ENCODE measurements at places on chromosomes 16 and 17. TPM values are rescaled to one million over a fixed set of nuclear protein-coding genes. Genes with fewer than 3 reads are reported as not detected.

DNA sequence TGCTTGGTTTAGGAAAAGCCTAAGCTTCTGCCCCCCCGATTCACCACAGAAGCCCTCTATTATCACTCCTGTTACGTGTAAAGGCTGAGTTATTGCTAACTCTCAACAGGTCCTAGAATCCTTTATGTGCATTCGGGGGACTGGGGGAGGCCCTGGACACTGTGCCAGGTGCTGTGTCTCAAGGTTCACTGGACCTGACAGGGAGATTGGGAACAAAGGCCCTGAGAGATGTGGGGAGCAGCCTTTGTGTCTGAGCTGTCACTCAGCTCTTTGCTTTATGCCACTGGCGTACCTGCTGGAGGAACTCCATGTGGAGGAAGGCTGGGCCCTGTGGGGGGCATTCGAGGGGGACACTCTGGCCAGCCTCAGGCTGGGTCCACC lies 65.9 kb downstream of the METRNL start:
- no peaks in the 10 kb centered on the region for H3K36me3 ChIP-seq
- H3K27me3 ChIP-seq, result peaks cover 2% of the 10 kb centered on the region
- DNase-seq, result no peak

DNA sequence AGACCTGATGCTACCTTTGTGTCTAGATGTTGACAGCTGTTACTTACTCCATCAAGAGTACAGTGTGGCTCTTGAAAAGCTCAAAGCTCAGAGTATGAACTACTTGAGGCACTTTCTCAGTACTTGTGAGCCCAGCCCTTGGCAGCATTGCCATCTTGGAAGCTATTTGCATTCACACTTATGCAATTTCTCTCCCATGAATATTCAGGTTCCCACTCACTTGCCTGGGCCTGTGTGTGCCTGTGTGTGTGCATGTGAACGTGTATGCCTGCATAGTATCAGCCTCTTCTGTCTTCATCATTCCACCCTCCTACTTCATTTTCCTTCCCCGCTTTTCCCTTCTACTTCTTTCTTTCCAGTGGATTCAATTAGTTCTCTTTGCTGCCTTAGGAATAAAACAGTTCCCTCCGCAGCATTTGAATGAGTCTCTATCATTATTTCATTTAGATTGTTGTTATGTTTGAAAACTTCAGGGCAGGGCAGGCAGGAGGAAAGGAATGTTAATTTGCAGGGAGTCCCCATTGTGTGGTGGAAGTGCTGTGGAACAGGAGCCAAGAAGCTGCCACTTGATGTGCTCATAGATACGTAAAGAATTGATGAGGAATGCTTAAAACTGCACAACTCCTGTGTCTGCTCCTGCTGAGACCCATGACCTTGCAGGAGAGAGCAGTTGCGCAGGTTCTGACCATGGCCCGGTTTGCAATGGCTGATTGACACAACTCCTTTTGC lies 58.9 kb downstream of the HS3ST4 start:
- H3K4me3 ChIP-seq, result no peak overlapping the region
- no peak for DNase-seq
- H3K27me3 ChIP-seq, result no peaks in the 10 kb centered on the region
- no peak overlapping the region for H3K27ac ChIP-seq

DNA sequence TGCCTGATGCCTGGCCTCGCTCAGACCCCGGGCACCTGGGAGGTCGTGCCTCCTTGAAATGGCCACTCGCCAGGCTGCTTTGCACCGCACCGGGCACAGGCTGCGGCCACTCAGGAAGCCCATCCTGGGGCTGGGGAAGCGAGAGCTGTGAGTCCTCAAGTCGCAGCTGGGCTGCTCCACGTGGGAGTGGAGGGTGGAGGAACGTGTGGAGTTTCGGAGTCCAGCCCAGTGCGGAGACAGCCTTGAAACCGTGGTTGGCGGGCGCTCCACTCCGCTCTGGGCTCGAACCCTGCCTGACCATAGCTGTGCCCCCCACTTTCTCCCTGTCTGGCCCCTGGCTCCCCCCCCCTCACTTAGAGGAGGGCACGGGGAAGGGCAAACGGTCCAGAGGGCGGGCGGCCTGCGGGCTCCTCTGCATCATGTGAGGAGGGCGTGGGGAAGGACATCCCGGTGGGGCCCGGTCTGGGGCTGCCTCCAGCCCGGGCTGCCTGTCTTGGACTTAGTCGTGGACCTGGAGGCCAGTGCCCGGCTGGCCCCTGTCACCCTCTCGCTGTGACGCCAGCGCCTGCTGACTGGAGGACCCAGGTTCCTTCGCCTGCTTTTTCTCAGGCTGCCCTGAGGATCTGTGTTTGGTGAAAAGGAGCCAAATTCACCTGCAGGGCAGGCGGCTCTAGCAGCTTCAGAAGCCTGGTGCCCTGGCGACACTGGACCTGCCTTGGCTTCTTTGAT lies 2.5 kb downstream of the UBE2I start:
- peak; percentile 54 for DNase-seq
- H3K27ac ChIP-seq, result peak overlapping the region; percentile 100
- peaks cover 55% of the 10 kb centered on the region for H3K4me1 ChIP-seq
- no peaks in the 10 kb centered on the region for H3K27me3 ChIP-seq
- peaks cover 34% of the 10 kb centered on the region for H3K36me3 ChIP-seq

DNA sequence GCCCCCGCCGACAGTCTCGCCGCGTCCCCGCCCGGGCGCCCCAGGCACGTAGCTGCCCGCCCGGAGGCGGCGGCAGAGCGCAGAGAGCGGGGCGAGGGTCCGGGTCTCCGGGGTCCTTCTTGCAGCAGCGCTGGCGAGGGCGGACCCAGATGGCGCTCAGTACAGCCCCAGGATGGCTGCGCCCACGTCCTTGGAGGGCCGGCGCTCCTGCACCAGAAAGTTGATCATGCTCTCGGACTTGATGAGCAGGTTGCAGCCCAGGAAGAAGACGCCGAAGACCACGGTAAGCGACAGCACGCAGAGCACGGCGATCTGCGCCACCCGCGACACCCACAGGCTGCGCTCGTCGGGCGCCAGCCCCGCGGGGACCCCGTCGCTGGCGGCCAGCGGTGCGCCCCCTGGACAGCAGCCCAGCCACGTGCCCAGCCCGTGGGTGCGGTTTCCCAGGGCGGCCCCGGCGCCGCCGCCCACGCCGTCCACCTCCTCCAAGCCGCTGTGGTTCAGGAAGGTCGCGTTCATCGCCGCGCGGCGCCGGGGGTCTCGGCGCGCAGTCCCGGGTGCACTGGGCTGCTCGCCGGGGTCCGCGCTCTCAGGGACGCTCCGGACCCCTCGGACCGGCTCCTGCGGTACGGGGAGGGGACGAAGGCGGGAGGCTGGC lies 435 bp downstream of the RPRML start:
- peaks cover 25% of the 10 kb centered on the region for H3K4me1 ChIP-seq
- peak overlapping the region; percentile 58 for H3K27ac ChIP-seq
- peak overlapping the region; percentile 75 for H3K4me3 ChIP-seq
- H3K36me3 ChIP-seq, result no peaks in the 10 kb centered on the region
- peaks cover 50% of the 10 kb centered on the region for H3K27me3 ChIP-seq

DNA sequence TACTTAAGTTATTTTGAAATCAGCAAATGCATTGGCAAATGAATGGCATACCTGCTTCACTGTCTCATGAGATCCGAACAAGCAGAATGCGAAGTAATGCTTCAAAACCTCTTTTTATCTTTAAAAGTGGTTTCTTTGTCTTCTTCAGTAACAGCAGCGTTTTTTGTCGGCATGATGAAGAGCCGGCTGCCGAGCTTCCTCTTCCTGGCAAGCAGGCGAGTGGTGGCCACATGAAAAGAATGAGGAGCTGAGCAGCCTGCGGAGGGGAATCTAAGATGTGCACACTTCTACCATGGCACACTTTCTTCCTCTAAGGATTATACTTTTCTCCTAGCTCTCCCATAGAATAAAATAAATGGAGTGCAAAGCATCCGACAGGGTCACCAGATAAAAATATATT lies 42.4 kb upstream of the AKTIP start:
- DNase-seq, result no peak
- H3K27me3 ChIP-seq, result peaks cover 15% of the 10 kb centered on the region
- no peak overlapping the region for H3K27ac ChIP-seq
- peaks cover 8% of the 10 kb centered on the region for H3K4me1 ChIP-seq

GRCh38 chr16:70432723-70433457 lies 6.0 kb downstream of the ST3GAL2 start:
- peaks cover 96% of the 10 kb centered on the region for H3K4me1 ChIP-seq
- no peak for DNase-seq

DNA sequence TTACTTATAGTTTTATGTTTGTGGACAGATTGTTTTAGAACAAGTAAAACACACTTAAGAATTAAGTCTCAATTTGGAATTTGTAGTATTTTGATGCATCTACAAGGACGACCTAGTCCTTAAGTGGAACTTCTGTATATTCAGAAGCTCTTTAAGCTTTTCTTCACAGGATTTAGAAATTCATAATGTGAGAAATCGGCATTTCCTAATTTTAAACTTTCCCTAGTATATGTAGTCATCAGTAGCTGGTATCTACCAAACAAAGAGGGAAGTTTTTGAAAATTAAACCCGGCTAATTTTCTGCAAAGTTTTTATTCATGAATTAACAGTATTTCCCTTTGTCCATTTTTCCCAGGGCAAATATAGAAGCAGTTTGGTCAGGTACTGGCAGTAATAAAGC lies 203.6 kb downstream of the CDRT15L2 start:
- no peak overlapping the region for H3K4me3 ChIP-seq
- H3K4me1 ChIP-seq, result no peaks in the 10 kb centered on the region
- H3K27me3 ChIP-seq, result peaks cover 58% of the 10 kb centered on the region
- no peaks in the 10 kb centered on the region for H3K36me3 ChIP-seq

DNA sequence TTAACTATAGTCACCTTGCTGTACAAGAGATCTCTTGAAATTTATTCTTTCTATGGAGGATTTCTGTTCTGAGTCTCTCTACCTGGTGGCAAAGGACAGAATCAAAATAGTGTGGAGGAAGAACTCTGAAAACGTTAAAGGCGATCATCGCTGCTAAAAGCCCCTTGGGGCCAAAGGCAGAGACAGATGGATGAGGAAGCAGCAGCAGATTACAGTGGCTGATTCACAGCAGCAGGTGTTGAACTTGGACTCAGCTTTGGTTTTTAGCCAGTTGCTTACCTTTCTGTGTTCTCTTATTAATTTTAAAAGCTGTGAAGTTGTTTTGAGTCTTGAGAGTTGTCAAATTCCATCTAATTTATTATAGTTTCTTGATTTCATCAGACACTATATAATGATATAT lies 956.1 kb upstream of the GOT2 start:
- no peaks in the 10 kb centered on the region for H3K27me3 ChIP-seq
- no peak overlapping the region for H3K4me3 ChIP-seq
- no peak for DNase-seq
- no peak overlapping the region for H3K27ac ChIP-seq
- no peaks in the 10 kb centered on the region for H3K36me3 ChIP-seq

DNA sequence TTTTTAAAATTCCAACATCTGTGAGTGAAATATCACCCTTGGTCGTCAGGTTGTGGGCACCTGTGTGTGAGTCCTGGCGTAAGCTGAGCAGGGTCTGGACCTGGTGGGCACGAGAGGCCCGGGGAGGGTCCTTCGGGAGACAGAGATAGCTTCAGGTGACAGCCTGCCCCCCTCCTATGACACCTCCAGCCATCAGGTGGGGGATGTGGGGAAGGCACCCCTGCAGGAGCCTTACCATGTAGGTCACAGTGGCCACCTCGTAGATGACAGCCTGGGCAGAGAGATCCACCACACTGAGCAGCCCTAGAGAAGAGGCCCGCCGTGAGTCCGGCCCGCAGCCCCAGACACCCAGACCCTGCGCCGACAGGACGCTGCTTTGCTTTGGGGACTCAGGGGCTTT lies 11.2 kb downstream of the SLC47A2 start:
- peaks cover 30% of the 10 kb centered on the region for H3K4me1 ChIP-seq
- H3K36me3 ChIP-seq, result no peaks in the 10 kb centered on the region
- H3K4me3 ChIP-seq, result no peak overlapping the region
- DNase-seq, result no peak

DNA sequence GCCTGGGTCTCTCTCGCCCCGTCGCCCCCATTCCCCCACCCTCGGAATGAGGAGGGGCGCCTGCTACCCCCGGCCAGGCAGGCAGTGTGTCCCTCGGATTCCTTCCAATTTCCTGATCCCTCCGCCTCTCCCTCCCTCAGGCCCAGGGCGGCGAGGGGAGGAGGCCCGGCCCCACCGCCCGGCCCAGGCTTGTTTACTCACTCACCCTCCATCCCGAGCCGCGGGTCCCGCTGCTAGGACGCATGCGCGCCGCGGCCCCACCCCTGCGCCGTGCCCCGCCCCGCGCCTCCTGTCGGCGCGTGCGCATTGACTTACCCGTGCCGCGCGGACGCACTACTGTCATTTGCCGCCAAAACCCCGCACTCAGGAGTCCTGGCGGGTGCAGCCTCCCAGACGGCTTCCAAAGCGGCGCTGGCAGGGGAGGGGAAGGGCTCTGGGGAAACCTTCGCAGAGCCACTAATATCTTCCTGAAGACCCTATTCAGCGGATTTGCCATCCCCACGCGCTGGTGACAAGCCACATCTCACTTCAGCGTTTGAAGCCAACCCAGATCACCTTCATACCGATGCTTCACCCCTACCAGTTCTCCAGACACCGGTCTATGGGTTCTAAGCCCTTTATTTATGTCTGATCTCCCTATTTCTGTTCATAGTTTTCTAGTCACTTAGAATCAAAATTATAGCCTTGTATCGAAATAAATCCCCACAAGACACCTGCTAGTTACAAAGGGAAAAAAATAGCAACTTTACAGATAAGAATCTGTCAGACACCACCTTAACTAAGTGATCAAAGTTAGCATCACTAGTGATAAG lies at the start of gene EZH1:
Gene EZH1, minus strand, starts transcription at position 235 of the 812 bp plus-strand sequence. CDS start 16,099 bp downstream, outside the sequence.
- peak; percentile 90 for DNase-seq
- H3K4me1 ChIP-seq, result peaks cover 54% of the 10 kb centered on the region
- H3K27ac ChIP-seq, result peak within 1 kb of the TSS; percentile 96

- H3K4me3 ChIP-seq, result no peak overlapping the region
- H3K36me3 ChIP-seq, result peaks cover 61% of the 10 kb centered on the region
- H3K27ac ChIP-seq, result no peak overlapping the region
- H3K27me3 ChIP-seq, result no peaks in the 10 kb centered on the region
- peaks cover 41% of the 10 kb centered on the region for H3K4me1 ChIP-seq
Measured at GRCh38 chr16:4763791-4764190, 3.2 kb downstream of the ZNF500 start.

GRCh38 chr16:29656688-29657523 lies 6.1 kb upstream of the SPN start:
- H3K27ac ChIP-seq, result no peak overlapping the region
- DNase-seq, result no peak
- H3K4me1 ChIP-seq, result no peaks in the 10 kb centered on the region
- H3K4me3 ChIP-seq, result no peak overlapping the region
- H3K36me3 ChIP-seq, result no peaks in the 10 kb centered on the region

- no peak overlapping the region for H3K4me3 ChIP-seq
- no peaks in the 10 kb centered on the region for H3K36me3 ChIP-seq
- peaks cover 64% of the 10 kb centered on the region for H3K4me1 ChIP-seq
Measured at GRCh38 chr17:49748223-49748622, 15.7 kb downstream of the FAM117A start.

LGALS9 gene
- 15.2 TPM for total RNA-seq

GGT6 gene
- total RNA-seq, result not detected

TCAP gene
- total RNA-seq, result 5,825 TPM

TEX14 gene
- total RNA-seq, result 0.19 TPM

NPIPB2 gene
- total RNA-seq, result 0.77 TPM

TBC1D3G gene
- total RNA-seq, result not detected

ZDHHC1 gene
- 2.9 TPM for total RNA-seq

Measured in left ventricle myocardium inferior (tissue), 1 donor.